ENCODE measurements at places on chromosomes 5 and 9.
A peak's percentile ranks its signal among the peaks of the same experiment; 100 is the strongest.

DNA sequence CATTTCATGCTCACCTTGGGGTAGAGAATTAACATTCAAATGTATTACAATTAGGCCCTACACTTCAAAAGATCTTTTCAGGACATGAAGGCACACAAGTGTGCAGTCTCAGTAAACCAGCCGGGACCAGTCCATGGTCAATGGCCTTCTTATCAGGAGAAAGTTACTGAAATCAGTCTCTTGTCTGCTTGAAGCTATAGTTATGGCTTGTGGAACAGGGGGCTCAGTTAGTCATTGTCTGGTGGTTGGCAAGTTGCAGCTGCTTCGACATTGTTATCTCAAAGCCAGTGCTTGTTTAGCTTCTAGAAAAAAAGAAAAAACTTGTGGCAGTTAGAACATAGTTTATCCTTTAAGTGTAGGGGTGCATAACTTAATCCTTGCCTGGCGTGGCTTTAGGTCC, 213.1 kb upstream of the ACO1 start:
- H3K36me3 ChIP-seq = no peaks in the 10 kb centered on the region
- H3K4me3 ChIP-seq = no peak overlapping the region
- H3K4me1 ChIP-seq = no peaks in the 10 kb centered on the region
- no peak for DNase-seq
- H3K27me3 ChIP-seq = no peaks in the 10 kb centered on the region

GRCh38 chr5:107268241-107268640, 402.5 kb downstream of the EFNA5 start:
- no peak for DNase-seq
- H3K27ac ChIP-seq = no peak overlapping the region
- no peaks in the 10 kb centered on the region for H3K4me1 ChIP-seq
- H3K36me3 ChIP-seq = no peaks in the 10 kb centered on the region
- no peaks in the 10 kb centered on the region for H3K27me3 ChIP-seq

DNA sequence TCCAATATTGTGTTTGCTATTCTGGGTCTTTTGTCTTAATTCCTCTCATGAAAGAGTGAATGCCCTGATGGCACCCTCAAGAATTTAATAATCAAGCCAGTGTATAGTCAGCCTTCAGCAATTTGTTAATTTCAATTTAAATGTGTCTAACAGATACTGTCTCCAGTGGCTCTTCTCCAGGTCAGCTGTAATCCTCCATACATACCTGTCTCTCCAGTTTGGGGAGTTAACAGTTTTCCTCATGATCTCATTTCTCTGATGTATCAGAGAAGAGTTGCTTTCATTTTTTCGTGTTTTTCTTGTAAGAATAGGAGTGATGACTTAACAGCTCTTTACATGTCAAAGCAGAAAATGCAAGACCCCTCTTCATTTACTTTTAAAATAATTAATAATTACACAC, 500.3 kb upstream of the RORB start:
- H3K27ac ChIP-seq = no peak overlapping the region
- no peaks in the 10 kb centered on the region for H3K4me1 ChIP-seq
- no peaks in the 10 kb centered on the region for H3K36me3 ChIP-seq
- no peaks in the 10 kb centered on the region for H3K27me3 ChIP-seq
- no peak for DNase-seq

- no peak overlapping the region for H3K4me3 ChIP-seq
- no peaks in the 10 kb centered on the region for H3K27me3 ChIP-seq
- no peaks in the 10 kb centered on the region for H3K36me3 ChIP-seq
- DNase-seq = no peak
These were observed 29.3 kb downstream of the PPIC start for GRCh38 chr5:123007182-123007581.

GRCh38 chr9:86626802-86627201, 272.6 kb upstream of the TUT7 start:
- no peak for DNase-seq
- no peaks in the 10 kb centered on the region for H3K4me1 ChIP-seq
- H3K27me3 ChIP-seq = no peaks in the 10 kb centered on the region
- H3K36me3 ChIP-seq = no peaks in the 10 kb centered on the region

DNA sequence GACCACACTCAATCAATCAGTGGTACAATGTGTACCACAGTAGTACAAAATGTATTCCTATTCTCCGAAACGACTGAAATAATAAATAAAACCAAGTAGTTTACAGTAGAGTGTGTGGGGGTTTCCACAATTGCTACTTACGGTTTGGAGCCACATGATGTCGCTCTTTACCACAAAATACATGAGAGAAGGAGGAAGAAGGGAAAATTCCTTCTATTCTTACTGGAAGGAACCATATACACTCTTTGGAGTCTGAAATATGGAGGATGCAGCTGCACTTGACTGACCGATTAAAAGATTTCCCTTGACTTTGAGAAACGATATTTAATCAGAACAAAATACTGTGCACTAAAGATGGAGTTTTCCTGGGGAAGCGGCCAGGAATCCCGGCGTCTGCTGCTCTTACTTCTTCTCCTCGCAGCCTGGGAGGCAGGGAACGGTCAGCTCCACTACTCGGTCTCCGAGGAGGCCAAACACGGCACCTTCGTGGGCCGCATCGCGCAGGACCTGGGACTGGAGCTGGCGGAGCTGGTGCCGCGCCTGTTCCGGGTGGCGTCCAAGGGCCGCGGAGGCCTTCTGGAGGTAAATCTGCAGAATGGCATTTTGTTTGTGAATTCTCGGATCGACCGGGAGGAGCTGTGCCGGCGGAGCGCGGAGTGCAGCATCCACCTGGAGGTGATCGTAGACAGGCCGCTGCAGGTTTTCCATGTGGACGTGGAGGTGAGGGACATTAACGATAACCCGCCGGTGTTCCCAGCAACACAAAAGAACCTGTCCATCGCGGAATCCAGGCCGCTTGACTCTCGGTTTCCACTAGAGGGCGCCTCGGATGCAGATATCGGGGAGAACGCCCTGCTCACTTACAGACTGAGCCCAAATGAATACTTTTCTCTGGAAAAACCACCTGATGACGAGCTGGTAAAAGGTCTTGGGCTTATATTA, at the start of gene PCDHA4:
TSS of gene PCDHA4 (plus strand) at position 235 of the 942 bp plus-strand sequence.
- peak within 1 kb of the TSS; percentile 52 for H3K27ac ChIP-seq
- DNase-seq = peak; percentile 30
- no peaks in the 10 kb centered on the region for H3K4me1 ChIP-seq
- H3K27me3 ChIP-seq = no peaks in the 10 kb centered on the region

DNA sequence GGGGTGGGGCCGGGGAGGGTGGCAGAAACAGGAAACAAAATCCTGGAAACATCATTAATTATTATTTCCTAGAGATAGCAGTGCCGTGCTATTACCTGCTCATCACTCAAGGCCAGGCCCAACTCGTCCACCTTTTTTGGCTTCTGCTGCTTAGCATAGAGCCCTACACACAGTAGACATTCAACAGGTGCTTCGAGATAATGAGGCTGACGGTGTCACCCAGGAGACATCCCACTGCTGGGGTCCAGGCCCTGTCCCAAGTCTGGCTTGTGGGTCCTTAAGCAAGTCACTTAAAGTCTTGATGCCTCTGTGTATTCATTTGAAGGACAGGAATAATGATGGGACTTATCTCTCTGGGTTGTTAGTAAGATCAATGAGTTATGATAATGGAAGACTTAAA, 506.6 kb downstream of the BNC2 start:
- H3K27ac ChIP-seq = no peak overlapping the region
- H3K27me3 ChIP-seq = no peaks in the 10 kb centered on the region
- H3K36me3 ChIP-seq = no peaks in the 10 kb centered on the region
- no peak for DNase-seq
- H3K4me1 ChIP-seq = no peaks in the 10 kb centered on the region
- H3K4me3 ChIP-seq = no peak overlapping the region

DNA sequence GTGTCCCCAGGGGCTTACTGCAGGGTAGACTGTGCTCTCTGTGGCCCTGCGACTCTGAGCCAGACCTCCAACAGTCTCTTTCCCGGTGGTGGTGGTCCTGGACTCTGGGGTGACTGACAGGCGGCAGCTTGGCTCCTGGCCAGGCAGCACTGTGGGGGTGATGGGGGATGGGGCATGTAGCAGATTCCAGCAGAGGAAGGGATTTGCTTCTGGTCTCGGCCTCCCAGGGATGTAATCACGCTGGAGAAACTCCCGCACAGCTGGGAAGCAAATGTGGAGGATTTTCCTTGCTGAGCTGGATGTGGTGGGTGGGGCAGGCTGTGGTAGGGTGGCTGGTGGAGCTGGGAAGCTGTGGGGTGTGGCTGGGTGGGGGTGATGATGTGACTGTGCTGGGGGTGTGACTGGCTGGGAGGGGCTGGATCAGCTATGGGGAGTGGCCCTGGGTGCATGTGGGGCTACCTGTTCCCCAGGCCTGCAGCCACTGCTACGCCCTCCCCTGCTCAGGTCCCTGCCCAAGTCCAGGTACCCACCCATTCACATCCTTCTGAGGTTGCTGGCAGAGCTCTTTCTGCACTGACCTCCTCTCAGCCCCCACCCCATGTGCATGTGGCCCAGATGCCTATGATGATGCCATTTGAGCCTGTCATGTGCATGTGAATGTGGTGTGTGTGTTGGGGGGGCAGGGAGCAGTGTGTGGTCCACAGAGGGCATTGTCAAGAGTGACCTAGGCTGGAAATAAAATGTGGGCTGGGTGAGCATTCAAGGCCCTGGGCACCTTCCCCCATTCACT, 3.8 kb downstream of the NDST1 start:
- H3K36me3 ChIP-seq = no peaks in the 10 kb centered on the region
- DNase-seq = peak; percentile 42
- no peak overlapping the region for H3K4me3 ChIP-seq
- H3K27ac ChIP-seq = peak overlapping the region; percentile 50
- H3K27me3 ChIP-seq = no peaks in the 10 kb centered on the region

GRCh38 chr9:125554726-125555125, 152.3 kb downstream of the MAPKAP1 start:
- H3K27ac ChIP-seq = no peak overlapping the region
- H3K27me3 ChIP-seq = no peaks in the 10 kb centered on the region

DNA sequence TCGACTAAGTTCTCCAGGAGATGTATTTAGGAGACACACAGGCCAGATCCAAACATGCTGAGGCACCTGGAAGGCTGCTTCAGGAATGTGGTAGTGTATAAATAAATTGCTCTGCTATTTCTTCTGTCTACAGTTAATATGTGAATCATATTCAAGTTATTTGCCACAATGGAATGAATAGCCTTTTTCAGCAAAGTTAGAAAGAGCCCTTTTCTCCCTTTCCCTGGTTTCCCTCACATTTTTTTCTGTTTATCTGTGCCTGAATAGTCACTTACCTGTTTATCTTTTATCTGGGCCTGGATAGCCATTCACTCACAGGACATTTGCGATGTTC, 44.1 kb upstream of the CLINT1 start:
- no peak overlapping the region for H3K27ac ChIP-seq
- H3K4me1 ChIP-seq = no peaks in the 10 kb centered on the region
- no peaks in the 10 kb centered on the region for H3K36me3 ChIP-seq

- H3K4me3 ChIP-seq = no peak overlapping the region
- no peak for DNase-seq
- H3K36me3 ChIP-seq = no peaks in the 10 kb centered on the region
These were observed 399.9 kb downstream of the ELAVL2 start for GRCh38 chr9:23426144-23426543.

DNA sequence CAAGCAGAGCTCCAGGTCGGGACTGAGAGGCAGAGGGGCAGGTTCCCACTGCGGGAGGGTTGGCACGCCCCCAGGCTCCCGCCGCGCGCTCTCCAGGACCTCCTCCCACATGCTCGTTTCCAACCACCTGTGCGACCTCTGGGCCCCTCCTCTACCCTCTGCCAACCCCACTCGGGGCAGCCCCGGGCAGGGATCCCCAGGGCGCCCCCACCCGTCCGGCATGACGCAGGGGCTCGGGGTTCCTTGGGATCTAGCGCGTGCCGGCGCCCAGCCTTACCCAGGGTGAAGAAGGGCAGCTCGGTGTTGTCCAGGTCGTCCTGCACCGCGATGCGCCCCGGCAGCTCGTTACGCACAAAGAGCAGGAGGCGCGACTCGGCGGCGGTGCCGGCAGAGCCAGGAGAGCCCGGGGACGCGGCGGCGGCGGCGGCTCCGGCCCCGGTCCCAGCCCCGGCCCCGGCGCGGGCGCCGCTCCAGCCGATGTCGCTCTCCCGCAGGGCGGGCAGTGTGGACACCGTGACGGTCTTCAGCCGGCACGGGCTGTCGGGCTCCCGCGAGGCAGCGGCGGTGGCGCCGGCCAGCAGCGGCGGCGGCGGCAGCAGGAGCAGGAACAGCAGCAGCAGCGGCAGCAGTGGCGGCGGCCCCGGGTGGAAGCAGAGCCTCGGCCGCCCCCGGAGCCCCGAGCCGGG, 494 bp downstream of the ASTN2 start:
- DNase-seq = no peak
- no peaks in the 10 kb centered on the region for H3K27me3 ChIP-seq
- no peaks in the 10 kb centered on the region for H3K36me3 ChIP-seq
- H3K4me3 ChIP-seq = peak overlapping the region; percentile 49
- peak overlapping the region; percentile 64 for H3K27ac ChIP-seq

GRCh38 chr5:33398501-33398900, 42.3 kb upstream of the TARS1 start:
- no peaks in the 10 kb centered on the region for H3K36me3 ChIP-seq
- H3K27ac ChIP-seq = no peak overlapping the region
- H3K4me3 ChIP-seq = no peak overlapping the region

DNA sequence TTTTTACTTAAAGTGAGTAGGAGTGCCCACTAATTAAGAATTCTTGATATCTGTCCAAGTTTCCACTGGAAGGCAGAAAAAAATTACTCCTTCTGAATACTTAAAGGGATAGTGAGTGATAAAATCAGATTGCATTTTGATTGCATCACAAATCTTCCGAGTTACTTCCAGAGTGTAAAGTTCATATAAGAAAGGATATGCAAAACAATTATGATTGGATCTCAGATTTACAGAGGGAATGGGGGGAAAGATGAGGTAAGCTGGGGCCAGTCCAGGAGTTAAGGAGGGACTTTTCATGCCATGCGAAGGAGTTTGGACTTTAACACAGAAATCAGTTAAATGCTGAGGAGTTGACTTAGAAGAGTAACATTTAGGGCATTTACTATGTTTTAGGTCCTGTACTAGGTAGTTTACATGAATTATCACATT, 9.3 kb upstream of the RNF145 start:
- no peaks in the 10 kb centered on the region for H3K36me3 ChIP-seq
- H3K4me3 ChIP-seq = no peak overlapping the region
- H3K27ac ChIP-seq = no peak overlapping the region
- no peaks in the 10 kb centered on the region for H3K27me3 ChIP-seq
- no peaks in the 10 kb centered on the region for H3K4me1 ChIP-seq

DNA sequence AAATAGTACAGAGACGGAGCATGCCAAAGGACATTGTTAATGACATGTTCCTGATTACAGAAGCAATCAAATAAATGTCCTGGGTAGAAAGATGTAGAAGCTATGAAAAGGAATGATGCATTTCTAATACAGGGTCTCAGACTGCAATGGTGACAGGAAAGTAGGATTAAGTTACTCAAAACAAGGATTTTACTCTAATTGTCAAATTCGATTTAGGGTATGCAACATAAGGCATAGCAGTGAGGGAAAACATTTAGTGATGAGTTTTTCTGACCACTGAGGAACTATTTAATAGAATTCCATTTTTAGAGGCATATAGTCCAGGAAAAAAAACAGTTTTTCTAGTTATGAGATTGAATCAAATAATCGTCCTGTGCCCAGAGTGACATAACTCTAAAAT, 715.1 kb upstream of the ACO1 start:
- H3K36me3 ChIP-seq = no peaks in the 10 kb centered on the region
- no peaks in the 10 kb centered on the region for H3K27me3 ChIP-seq
- no peak overlapping the region for H3K4me3 ChIP-seq
- H3K27ac ChIP-seq = no peak overlapping the region

- no peaks in the 10 kb centered on the region for H3K36me3 ChIP-seq
- H3K27me3 ChIP-seq = no peaks in the 10 kb centered on the region
- H3K4me3 ChIP-seq = no peak overlapping the region
- no peak for DNase-seq
- no peak overlapping the region for H3K27ac ChIP-seq
These were observed 10.2 kb upstream of the LCN15 start for GRCh38 chr9:136774416-136775045.

Data from tibial nerve (tissue), 4 donors.